Heart right ventricle (tissue), 16 donors: ENCODE measurements at places on chromosomes 3 and 15. TPM values are rescaled to one million over a fixed set of nuclear protein-coding genes. Genes with fewer than 3 reads are reported as not detected.

GRCh38 chr3:95044101-95044500, 981.2 kb downstream of the NSUN3 start:
- no peaks in the 10 kb centered on the region for H3K27me3 ChIP-seq
- DNase-seq = no peak
- no peaks in the 10 kb centered on the region for H3K36me3 ChIP-seq
- H3K4me1 ChIP-seq = no peaks in the 10 kb centered on the region

DNA sequence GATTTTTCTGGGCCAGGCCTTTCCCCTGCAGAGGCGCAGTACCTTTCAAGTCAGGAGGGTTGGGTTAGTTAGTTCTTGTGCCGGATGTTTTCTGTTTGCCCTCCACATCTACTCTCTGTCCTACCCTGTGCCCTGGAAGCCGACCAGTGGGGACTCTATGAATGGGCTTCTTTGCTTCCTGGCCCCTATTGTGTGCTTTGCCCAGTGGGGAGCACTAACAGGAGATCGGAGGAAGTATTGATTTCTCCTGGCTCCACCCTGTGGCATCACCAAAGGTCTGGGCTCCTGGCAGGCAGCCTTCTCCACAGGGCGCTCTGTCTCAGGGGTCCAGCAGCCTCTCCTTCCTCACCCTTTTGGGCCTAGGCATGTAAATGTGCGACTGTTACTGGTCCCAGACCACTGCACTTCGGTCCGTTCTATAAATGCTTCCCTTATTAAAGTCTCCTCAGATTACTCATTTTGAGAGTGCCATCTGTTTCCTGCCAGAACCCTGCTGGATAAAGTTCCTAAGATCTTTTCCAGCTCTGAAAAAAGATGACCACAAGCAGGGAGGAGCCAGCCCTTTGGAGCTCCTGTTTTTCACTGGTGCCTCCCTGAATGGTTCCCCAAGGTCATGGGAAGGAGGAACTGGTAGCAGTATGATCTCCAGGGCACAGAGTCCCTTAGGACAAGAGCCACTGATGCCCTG, 44.5 kb downstream of the CTDSPL start:
- DNase-seq = no peak
- no peaks in the 10 kb centered on the region for H3K36me3 ChIP-seq
- no peak overlapping the region for H3K4me3 ChIP-seq
- peaks cover 51% of the 10 kb centered on the region for H3K4me1 ChIP-seq
- H3K27me3 ChIP-seq = no peaks in the 10 kb centered on the region

DNA sequence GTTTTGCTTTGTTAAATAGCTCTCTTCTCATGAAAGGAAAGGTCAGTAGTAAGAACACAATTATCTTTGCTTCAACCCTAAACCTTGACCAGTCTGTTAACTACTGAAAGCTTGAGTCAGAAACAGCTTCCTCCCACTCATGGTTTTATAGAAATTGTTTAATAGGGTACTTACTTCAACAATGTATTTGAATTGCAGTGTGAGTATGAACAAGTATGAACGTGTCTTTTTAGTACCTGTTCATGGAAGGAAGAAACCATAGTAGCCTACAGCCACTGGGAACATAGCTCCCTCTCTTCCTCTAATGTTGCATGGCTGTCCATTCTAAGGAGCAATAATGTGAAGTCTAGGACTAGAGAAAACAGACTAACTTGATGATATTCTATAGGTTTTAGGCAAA, 311.0 kb downstream of the MCTP2 start:
- no peaks in the 10 kb centered on the region for H3K4me1 ChIP-seq
- H3K27me3 ChIP-seq = no peaks in the 10 kb centered on the region
- H3K27ac ChIP-seq = no peak overlapping the region
- no peak overlapping the region for H3K4me3 ChIP-seq

- H3K4me3 ChIP-seq = no peak overlapping the region
- H3K27ac ChIP-seq = no peak overlapping the region
- H3K36me3 ChIP-seq = no peaks in the 10 kb centered on the region
- no peaks in the 10 kb centered on the region for H3K4me1 ChIP-seq
- H3K27me3 ChIP-seq = peaks cover 7% of the 10 kb centered on the region
Observed at GRCh38 chr3:55893045-55893664, 406.0 kb upstream of the WNT5A start.

Gene LDHAL6B
- not detected for total RNA-seq
